ENCODE measurements at places on chromosomes 6 and 20.

DNA sequence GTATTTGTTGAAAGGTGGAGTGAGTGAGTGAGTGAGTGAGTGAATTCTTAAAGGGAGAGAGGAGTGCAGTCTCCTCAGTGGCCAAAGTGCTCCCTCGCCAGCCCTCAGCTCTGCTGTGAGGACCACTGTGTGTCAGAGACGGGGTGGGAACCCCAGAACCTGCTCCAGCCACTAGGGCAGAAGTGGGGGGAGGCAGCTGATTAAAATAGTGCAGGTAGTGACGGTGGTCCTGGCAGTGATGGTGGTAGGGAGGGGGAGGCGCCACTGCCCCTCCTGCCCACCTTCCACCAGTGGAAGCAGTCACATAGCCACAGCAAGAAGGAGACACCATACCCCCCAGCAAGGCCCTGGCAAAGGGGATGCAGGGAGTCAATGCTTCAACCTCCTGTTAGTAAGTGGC is 133.5 kb downstream of the PHACTR3 start:
- DNase-seq = no peak

DNA sequence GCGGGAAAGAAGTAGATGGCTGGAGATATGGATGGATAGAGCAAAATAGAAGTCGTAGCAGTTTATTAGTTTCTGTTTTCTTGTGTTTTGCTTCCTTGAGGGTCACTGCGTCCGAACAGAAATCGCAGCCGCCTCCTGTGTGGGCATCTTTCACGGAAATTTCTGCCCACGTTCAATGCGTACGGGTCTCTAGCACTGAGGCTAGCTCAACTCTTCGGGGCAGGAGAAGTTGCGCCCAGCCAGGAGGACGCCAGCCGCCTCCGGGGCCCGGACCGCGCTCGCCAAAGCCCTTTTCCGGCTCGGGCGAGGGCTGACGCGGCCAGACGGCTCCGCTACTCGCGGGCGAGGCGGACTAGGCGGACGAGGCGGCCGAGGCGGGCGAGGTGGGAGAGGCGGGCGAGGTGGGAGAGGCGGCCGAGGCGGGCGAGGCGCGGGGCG is 814 bp downstream of the TFAP2B start:
- no peak for DNase-seq

GRCh38 chr6:125188037-125188436 is 34.5 kb downstream of the TPD52L1 start:
- DNase-seq = no peak

- no peak for DNase-seq
Observed at GRCh38 chr6:158474961-158475343, 84.9 kb upstream of the TMEM181 start.

GRCh38 chr6:107832151-107833056 is 8.3 kb upstream of the SCML4 start:
- no peak for DNase-seq

DNA sequence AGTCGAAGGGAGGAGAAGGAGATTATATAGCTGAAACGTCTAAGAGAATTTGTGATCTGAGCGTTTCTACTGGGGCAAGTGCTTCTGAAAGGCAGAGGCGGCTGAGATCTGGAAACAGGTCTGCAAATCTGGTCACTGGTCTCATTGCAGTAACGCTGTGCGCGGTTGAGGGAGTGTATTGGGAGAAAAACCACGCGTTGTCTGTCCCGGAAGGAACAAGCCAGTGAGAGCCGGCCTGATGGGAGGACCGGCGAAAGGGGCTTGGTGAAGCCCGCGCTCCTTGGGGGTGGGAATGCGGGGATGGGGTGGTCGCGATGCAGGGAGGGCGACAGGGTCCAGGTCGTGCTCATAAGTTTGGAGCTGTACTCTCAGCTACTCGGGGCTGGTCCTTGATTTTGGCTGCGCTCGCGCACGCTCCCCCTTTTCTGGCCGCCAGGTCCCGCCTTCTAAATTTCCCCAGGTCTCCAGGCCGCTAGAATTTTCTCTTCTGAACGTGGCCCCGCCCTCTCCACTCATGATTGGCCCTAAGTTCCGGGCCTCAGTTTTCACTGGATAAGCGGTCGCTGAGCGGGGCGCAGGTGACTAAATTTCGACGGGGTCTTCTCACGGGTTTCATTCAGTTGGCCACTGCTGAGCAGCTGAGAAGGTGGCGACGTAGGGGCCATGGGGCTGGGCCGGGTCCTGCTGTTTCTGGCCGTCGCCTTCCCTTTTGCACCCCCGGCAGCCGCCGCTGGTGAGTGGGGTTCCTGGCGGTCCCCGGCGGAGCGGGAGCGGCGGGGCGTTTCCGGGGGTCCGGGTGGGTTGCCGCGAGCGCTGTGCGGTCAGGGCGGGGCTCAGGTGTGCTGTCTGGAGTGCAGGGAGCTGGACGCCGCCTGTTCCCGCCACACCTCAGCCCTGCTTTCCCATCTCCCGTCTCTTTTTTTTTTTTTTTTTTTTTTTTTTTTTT is at the start of gene MICB:
MICB (plus strand) TSS at position 615 of the 946 bp plus-strand sequence; CDS start at position 664, 49 bp downstream.
- peak; percentile 93 for DNase-seq

DNA sequence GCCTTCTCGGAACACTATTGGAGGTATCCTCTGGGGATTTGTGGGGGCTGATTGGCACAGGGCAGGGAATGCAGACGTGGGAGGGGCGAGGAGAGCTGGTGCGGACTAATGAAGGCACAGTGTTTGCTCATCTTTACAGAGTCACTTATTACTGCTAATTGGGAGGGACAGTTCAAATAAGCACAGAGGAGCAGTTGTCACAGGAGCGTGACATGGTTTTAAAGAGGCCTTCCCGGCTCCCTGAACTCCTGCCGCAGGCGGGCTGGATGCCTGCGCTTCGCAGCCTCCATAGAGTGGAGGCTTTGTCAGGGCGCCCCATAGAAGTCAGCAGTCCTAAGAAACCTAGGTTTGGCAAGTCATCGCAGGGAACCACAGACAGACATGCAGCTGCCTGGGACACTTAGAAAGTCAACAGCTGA is 149.6 kb downstream of the LINC00237 start:
- DNase-seq = no peak

DNA sequence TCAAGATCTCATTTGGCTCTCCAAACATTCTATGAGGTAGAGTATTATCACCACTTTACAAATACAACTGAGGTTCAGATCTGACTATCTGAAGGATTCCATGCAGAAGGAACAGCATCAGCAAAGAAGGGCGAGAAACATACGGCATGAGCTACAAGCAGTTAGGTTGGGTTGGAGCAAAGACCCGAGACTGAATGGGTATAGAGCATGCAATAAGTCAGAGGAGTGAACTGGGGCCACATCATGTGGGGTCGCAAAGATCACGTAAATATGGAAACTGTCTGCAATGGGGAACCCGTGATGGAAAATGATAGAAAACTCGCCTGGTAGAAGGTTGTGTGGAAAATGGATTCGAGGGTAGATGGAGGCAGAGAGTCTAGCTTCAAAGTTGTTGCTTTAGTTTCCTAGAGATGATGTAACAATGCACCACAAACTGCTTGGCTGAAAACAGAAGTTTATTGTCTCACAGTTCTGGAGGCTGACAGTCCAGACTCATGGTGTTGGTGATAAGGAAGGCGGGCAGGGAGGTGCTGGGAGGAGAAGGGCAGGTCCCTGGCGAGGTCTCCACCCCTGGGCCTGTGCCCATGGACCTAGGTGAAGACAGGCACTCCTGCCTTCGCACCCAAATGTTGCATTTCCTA is 44.3 kb upstream of the BCLAF1 start:
- DNase-seq = no peak

GRCh38 chr6:108820006-108820405 is 28.2 kb upstream of the ARMC2 start:
- no peak for DNase-seq

DNA sequence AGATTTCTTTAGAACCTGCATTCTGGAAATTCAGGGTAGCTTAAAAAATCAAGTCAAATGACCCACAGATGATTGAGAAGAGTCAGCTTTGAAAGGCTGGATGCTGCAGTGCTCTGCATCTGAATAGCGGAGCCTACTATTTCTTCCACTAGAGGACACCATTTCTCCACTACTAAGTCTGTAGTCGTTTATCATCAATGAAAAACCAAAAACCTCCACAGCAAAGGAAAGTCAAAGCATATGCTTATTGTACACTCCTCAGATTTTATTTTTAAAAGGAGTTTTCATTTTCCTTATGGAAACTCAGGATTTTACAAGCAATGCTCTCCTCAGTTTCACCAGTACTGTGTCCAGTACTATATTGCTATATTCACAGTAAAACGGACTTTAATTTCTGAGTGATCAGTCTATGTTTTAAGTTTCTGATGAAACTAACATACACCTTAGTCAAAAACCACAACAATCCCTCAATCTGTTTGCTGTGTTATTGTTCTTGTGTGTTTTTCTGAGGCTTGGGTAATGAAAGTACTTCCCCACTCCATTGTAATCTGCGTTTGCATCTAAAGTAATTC is 50.5 kb upstream of the ENPP5 start:
- peak; percentile 3 for DNase-seq

- DNase-seq = no peak
Observed at GRCh38 chr6:41757271-41757670, 10.1 kb upstream of the PGC start.

GRCh38 chr20:49444553-49444990 is 37.9 kb downstream of the KCNB1 start:
- no peak for DNase-seq

DNA sequence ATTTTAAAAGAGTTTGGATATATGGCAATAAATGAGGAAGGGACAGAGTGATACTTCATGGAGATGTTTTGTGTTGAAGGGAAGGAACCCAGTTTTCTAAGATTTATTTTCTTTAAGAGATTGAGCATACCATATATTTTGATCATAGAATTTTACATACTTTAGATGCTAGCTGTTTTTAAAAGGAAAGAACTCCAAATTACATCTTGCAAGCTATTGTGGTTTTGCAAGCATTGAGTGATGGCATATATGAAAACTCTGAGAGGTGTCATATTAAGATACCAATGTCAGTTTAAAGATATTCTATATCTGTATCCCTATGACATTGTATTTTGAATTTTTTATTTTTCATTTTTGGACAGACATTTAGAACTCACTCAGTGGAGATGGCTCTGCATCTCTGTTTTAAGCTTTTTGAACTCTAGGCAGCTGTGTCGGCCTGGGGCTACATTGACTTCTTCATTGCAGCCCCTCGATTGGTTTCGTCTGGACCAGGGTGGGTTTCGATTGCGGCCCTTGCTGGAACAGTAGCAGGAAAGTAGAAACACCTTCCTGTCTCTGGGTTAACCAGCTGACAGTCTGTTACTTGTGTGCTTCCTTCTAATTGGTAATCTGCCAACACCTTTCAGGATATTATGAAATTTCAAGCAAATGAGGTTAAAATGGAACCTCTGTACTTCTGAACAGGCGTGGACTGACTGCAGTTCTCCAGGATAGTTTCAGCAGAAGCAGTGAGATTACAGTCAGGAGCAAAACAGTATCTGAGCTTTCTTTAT is 14.0 kb downstream of the IGF2R start:
- peak; percentile 43 for DNase-seq

GRCh38 chr6:3990692-3991491 is 88.0 kb downstream of the FAM217A start:
- peak; percentile 86 for DNase-seq

GRCh38 chr20:46770330-46771194 is 61.1 kb downstream of the SLC2A10 start:
- DNase-seq = no peak

GRCh38 chr20:51497542-51498467 is 44.7 kb downstream of the NFATC2 start:
- peak; percentile 86 for DNase-seq

- no peak for DNase-seq
Observed at GRCh38 chr6:130239755-130240154, 17.0 kb upstream of the SAMD3 start.

- peak; percentile 62 for DNase-seq
Observed at GRCh38 chr20:49482621-49483017, at the start of gene KCNB1. Gene KCNB1, minus strand, starts transcription at chr20:49482668. Its CDS starts 188 bp downstream, at chr20:49482480.

DNA sequence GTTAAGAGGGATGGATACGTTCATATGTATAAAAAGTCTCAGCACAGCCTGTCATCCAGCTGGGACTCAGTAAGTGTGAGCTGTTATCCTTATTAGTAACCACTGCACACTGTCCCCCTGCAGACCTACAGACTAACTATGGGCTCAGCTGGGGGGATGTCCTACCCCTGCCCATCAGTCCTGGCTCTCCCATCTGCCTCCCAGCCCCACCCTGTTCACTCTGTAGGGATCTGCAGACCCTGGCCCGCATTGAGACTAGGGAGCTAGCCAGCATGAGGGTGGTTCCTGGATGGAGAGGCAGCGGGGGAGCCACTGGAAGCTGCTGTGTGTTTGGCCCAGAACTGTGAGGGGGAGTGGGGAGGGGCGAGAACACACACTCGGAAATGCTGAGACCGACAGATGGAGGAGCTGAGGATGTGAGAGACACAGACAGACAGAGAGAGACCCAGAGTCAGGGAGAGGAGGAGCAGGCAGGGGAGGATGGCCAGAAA is 17.1 kb downstream of the XKR7 start:
- DNase-seq = no peak

DNA sequence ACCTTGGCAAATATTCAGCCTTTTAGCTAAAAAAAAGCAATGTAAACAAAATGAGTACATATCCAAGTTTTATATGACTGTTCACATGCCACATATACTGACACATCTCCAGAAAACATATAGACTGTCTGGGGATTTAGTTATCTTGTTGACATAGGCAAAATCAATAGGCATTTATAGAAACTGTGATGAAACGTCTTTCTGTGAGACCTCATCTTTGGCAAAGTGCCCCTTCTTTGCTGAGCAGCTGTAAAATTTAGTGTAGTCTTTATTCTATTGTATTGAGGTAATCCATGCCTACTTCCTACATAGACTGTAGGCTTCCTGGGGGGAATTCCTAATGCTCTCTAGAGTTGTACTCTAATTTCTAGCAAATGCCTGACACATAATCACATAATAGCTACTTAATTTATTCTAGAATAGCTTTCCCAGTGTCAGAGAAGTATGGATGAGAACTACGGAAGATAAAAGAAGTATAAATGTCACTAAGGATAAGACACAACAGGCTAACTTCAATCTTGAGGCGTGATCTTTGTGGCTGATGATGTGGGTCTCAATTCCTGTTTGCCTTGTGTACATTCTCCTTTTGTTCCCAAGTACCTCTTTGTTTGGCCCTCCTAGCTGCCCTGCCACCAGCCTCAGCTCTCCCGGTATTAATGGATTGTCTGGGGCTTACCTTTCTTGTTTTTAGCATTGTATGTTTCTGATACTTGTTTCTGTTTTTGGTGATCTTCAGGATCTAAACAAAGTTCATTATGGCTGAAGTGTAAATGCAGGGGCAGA is 30.6 kb downstream of the PTCHD4 start:
- no peak for DNase-seq

- no peak for DNase-seq
Observed at GRCh38 chr6:166950443-166950821, 5.9 kb downstream of the RNASET2 start.

DNA sequence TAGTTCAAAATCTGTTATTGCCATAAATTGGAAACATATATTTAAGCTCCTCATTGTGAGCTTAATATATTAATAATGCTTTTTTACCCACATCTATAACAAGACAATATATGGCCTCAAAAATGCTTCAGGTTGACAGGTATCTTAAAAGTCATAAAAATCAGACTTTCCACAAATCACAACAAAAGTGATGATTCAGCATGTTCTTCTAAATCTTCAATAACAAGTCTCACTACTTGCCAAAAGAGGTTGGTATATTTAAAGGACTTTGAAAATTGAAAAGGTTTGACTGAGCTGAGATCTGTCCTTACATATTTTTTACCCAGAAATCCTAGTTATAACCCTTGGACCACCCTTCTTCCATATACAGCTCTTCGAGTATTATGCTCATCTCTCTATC is 41.7 kb downstream of the ASCC3 start:
- no peak for DNase-seq

GRCh38 chr20:57785061-57785460 is 75.2 kb upstream of the PMEPA1 start:
- no peak for DNase-seq

- no peak for DNase-seq
Observed at GRCh38 chr20:40050596-40050995, 638.4 kb downstream of the MAFB start.

GRCh38 chr20:64100566-64100888 is 6.8 kb downstream of the NPBWR2 start:
- no peak for DNase-seq

Measured in activated CD8-positive, alpha-beta T cell treated with anti-CD3 and anti-CD28 coated beads for 36 hours (primary cell).